ENCODE measurements at places on chromosomes 1 and 21. TPM values are rescaled to one million over a fixed set of nuclear protein-coding genes. Genes with fewer than 3 reads are reported as not detected.

DNA sequence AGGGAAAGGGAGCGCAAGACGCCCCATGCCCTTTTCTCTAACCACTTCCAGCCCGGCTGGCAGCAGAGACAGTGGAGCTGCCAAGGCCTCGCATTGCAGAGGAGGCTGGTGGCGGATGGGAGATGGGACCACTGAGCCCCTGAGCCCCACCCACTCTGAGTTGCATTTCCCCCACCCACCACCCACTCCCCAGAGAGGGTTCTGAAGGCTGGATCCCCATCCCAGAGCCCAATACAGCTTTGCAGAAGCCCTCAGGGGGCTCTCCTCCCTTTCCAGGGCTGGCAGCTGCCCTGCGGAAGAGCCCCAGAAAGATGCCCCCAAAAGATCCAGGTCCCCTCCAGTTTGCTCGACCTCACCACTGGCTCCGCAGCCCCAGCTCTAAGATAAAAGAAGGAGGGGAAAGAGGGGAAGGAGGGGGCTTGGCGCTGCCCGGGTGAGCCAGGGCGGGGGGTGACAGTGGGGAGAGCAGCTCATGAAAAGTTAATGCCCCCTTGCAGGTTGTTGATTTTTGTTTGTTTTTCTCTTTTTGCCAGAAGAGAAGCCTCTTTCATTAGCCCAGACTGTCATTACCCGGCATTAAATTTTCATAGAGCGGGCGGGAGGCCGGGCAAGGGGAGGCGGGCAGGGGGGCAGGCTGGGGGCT, 38.4 kb upstream of the CASZ1 start:
- no peak overlapping the region for H3K4me3 ChIP-seq
- H3K36me3 ChIP-seq: no peaks in the 10 kb centered on the region
- peaks cover 22% of the 10 kb centered on the region for H3K27me3 ChIP-seq
- H3K4me1 ChIP-seq: no peaks in the 10 kb centered on the region
- H3K27ac ChIP-seq: no peak overlapping the region

The ECM1 gene
- total RNA-seq: 16.9 TPM

The ACTN2 gene
- 1.9 TPM for total RNA-seq

DNA sequence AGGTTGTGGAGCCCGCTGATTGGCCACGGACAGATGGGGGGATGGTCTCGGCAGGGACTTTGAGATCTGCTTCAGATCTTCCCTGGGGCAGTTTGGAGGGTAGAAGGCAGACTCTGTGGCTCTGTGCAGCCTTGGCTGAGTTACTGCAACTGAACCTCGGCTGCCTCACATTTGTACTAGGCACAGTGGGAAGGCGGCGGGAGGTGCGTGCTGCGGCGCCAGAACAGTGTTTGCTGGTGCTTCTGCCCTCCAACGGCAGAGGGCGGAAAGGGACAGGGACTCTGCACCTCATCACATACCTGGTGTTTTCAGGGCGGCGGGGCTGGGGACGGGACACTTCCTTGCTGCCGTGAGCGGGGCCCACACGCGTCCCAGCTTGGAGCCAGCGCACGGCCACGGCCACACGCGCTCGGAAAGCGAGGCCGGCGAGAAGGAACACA, 26.2 kb downstream of the SLC66A1 start:
- H3K36me3 ChIP-seq: peaks cover 49% of the 10 kb centered on the region
- no peak overlapping the region for H3K27ac ChIP-seq
- H3K4me3 ChIP-seq: no peak overlapping the region

DNA sequence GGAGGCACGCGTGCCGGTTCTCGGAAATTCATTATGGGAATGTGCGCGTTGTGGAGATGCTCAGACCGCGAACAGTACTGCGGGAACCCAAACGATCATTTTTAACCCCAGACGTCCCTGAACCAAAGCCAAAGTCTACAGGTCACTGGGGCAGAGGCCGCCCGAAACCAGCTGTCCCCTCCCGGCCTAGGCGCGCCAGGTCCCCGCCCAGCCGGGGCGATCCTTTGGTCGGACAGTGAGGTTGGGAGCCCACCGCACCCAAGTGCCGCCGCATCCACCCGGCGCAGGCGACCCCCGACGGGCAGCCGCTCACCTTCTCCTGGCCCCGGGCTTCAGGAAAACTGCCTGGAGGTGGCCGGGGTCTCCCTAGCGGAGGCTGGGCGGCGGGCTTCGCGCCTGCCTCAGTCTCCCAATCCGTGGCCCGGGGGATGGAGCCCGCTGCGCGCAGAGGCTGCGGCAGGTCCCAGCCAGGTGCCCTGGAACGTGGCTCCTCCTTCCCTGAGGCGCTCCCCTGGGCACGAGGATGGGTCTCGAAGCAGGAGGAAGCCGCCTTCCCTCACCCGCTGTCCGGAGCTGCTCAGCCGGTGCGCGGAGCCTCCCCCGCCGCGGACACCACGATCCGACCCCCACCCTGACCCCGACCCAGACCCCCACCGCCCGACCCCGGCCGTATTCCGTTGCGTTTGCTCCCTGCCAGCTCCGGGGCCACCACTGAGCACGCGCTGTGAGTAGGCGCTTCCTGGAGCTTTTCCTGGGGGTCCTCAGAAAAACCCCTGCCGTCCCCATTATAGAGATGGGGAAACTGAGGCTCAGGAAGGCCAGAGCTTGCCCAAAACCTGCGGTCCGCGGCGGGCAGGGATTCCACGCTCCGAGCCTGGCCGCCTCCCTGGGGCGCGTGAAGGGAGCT, 8.1 kb upstream of the SLX9 start:
- peaks cover 51% of the 10 kb centered on the region for H3K27me3 ChIP-seq
- H3K4me3 ChIP-seq: peak overlapping the region; percentile 55
- peaks cover 52% of the 10 kb centered on the region for H3K4me1 ChIP-seq

DNA sequence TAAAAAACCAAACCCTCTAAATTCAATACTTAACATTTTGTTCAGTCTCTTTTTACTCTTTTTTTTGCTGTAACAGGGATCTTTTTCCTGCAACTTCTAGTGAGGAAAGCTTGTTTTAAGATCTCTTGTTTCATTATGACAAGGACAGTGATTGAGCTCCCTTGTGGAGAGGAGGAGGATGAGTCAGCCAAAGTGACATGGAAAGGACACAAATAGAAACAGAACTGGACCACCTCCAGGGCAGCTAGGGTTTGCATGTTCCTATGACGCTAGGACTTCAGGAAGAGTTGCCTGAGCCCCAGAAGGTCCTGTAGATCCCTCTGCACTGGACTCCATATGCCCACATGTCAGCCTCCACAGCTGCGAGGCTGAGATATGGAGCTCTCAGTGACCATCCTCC, 212.6 kb upstream of the FAM78B start:
- H3K4me1 ChIP-seq: no peaks in the 10 kb centered on the region
- no peaks in the 10 kb centered on the region for H3K27me3 ChIP-seq
- H3K36me3 ChIP-seq: no peaks in the 10 kb centered on the region
- no peak overlapping the region for H3K27ac ChIP-seq
- DNase-seq: no peak

GRCh38 chr21:35326677-35327076, 277.6 kb upstream of the RUNX1 start:
- H3K4me3 ChIP-seq: no peak overlapping the region
- no peaks in the 10 kb centered on the region for H3K27me3 ChIP-seq
- H3K27ac ChIP-seq: no peak overlapping the region
- DNase-seq: no peak
- H3K36me3 ChIP-seq: no peaks in the 10 kb centered on the region

The CALML6 gene
- not detected for total RNA-seq

The IFI16 gene
- 102 TPM for total RNA-seq

- peak; percentile 35 for DNase-seq
- no peaks in the 10 kb centered on the region for H3K4me1 ChIP-seq
- no peaks in the 10 kb centered on the region for H3K36me3 ChIP-seq
- H3K4me3 ChIP-seq: peak overlapping the region; percentile 33
Measured at GRCh38 chr1:245687636-245688535, 533.1 kb downstream of the KIF26B start.

The CFAP74 gene
- total RNA-seq: 6.6 TPM

DNA sequence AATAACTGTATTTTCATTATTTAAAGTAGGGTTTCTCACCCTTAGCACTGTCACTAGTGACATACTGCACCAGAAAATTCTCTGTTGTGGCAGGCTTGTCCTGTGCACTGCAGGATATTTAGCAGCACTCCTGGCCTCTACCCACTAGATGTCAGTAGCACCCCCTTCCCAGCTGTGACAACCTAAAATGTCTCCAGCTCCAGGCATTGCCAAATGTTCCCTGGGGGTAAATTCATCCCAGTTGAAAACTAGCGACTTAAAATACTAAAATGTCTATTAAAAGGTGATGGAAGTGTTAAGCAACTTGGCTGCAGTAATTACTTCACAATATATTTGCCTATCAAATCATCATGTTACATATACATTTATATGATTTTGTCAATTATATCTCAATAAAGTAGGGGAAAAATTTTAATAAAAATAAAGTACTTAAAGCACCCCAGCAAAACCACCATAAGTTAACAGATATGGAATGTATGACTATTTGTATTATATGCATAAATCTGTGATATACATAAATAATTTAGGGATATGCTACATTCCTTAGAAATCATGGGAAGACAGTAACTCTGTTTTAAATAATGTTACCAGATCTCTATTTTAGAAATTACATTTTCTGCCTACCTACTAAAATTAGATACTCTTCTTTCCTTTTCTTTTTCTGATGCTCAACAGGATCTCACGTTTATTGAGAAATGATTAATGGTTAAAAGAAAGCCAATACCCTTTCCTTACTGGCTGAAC, 74.6 kb downstream of the ARID4B start:
- H3K27ac ChIP-seq: no peak overlapping the region
- H3K36me3 ChIP-seq: peaks cover 16% of the 10 kb centered on the region
- H3K4me3 ChIP-seq: no peak overlapping the region
- H3K4me1 ChIP-seq: peaks cover 2% of the 10 kb centered on the region

The TEX38 gene
- not detected for total RNA-seq

DNA sequence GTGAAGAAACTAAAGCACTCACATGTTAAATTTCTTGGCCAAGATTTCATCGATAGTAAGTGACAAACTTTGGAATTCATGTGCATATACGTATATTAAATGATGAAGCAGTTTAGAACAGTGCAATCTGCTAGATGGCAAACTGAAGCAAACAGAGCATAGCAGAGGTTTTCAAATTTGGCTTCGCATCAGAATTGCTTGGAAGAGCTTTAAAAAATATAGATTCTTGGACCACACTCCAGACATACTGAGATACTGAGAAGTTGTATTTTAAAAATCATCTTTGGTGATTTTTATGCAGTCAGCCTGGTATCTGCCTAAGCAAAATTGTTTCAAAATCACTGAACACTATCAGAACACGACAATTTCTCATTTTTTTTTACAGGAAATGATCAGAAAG, 709.2 kb downstream of the PLA2G4A start:
- H3K36me3 ChIP-seq: no peaks in the 10 kb centered on the region
- no peak for DNase-seq
- H3K4me3 ChIP-seq: no peak overlapping the region
- H3K27ac ChIP-seq: no peak overlapping the region

The GADD45A gene
- 13.6 TPM for total RNA-seq

- no peak for DNase-seq
- H3K4me1 ChIP-seq: peaks cover 19% of the 10 kb centered on the region
- H3K27me3 ChIP-seq: no peaks in the 10 kb centered on the region
- H3K4me3 ChIP-seq: no peak overlapping the region
- no peaks in the 10 kb centered on the region for H3K36me3 ChIP-seq
- no peak overlapping the region for H3K27ac ChIP-seq
Measured at GRCh38 chr1:227299688-227300087, 18.6 kb downstream of the CDC42BPA start.

GRCh38 chr1:90650401-90650800, 66.7 kb downstream of the BARHL2 start:
- no peak for DNase-seq
- no peak overlapping the region for H3K27ac ChIP-seq
- H3K4me3 ChIP-seq: no peak overlapping the region
- no peaks in the 10 kb centered on the region for H3K36me3 ChIP-seq
- no peaks in the 10 kb centered on the region for H3K27me3 ChIP-seq

The ACTA1 gene
- 0.32 TPM for total RNA-seq

The TCEA3 gene
- 41.9 TPM for total RNA-seq

DNA sequence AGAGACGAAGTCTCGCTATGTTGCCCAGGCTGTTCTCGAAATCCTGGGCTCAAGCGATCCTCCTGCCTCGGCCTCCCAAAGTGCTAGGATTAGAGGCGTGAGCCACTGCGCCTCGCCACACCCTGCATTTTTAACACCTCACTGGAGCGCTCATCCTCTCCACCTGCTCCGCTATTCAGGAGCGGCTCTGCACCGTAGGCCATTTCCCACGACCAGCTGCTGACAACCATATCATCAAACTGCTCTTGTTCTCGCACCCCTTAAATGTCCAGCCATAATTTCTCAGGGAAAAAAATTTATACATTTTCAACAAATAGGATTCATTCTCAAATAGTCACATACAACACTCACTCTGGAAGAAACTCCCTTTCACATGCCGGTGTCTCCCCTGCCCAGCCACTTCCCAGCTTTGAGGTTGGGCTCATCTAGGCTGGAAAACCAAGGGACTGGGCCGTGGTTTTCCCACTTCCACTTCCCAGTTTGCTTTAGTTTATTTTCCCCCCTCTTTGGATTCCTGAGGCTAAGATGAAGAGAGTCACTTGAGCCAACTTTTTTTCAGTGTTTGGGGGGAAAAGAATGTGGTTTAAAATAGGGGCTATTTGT, 639 bp upstream of the IPO9 start:
- no peak for DNase-seq
- H3K27ac ChIP-seq: no peak overlapping the region
- H3K4me3 ChIP-seq: no peak overlapping the region
- peaks cover 28% of the 10 kb centered on the region for H3K4me1 ChIP-seq

DNA sequence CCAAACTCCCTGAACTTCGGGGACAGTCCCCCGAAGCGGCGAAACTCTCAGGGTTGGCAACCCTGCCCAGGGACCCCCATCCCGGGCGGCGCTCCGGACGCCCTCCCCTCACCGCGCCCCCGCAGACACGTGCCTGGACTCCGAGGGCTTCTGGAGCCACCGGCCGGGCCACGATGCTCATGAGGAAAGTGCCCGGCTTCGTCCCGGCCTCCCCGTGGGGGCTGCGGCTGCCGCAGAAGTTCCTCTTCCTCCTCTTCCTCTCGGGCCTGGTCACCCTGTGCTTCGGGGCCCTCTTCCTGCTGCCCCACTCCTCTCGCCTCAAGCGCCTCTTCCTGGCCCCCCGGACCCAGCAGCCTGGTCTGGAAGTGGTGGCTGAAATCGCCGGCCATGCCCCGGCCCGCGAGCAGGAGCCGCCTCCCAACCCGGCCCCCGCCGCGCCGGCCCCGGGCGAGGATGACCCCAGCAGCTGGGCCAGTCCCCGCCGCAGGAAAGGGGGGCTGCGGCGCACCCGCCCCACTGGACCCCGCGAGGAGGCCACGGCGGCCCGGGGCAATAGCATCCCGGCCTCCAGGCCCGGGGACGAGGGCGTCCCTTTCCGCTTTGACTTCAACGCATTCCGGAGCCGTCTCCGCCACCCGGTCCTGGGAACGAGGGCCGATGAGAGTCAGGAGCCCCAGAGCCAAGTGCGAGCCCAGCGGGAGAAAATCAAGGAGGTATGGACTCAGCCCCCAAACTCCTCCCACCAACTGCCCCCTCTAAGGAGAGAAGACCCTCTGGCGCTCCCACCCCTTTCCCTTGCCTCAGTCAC, 1.2 kb downstream of the MAN1C1 start:
- peak overlapping the region; percentile 70 for H3K4me3 ChIP-seq
- peak overlapping the region; percentile 64 for H3K27ac ChIP-seq
- H3K4me1 ChIP-seq: peaks cover 43% of the 10 kb centered on the region
- H3K36me3 ChIP-seq: no peaks in the 10 kb centered on the region
- H3K27me3 ChIP-seq: no peaks in the 10 kb centered on the region

The CYP4B1 gene
- 210 TPM for total RNA-seq

GRCh38 chr1:46653405-46653958, 14.7 kb downstream of the ATPAF1 start:
- no peaks in the 10 kb centered on the region for H3K4me1 ChIP-seq
- no peak for DNase-seq
- H3K4me3 ChIP-seq: no peak overlapping the region
- H3K27ac ChIP-seq: no peak overlapping the region
- H3K27me3 ChIP-seq: no peaks in the 10 kb centered on the region

- DNase-seq: no peak
- H3K27me3 ChIP-seq: no peaks in the 10 kb centered on the region
- no peak overlapping the region for H3K4me3 ChIP-seq
- H3K36me3 ChIP-seq: peaks cover 96% of the 10 kb centered on the region
- H3K27ac ChIP-seq: no peak overlapping the region
Measured at GRCh38 chr1:35605071-35605866, 32.2 kb downstream of the TFAP2E start.

All from lower lobe of right lung (tissue), 2 donors.